ENCODE measurements at places on chromosomes 4 and X.
A peak's percentile ranks its signal among the peaks of the same experiment; 100 is the strongest.

- no peak overlapping the region for H3K27ac ChIP-seq
- no peak overlapping the region for H3K4me3 ChIP-seq
- no peaks in the 10 kb centered on the region for H3K27me3 ChIP-seq
Observed at GRCh38 chrX:65994519-65995506, 45.1 kb downstream of the VSIG4 start.

DNA sequence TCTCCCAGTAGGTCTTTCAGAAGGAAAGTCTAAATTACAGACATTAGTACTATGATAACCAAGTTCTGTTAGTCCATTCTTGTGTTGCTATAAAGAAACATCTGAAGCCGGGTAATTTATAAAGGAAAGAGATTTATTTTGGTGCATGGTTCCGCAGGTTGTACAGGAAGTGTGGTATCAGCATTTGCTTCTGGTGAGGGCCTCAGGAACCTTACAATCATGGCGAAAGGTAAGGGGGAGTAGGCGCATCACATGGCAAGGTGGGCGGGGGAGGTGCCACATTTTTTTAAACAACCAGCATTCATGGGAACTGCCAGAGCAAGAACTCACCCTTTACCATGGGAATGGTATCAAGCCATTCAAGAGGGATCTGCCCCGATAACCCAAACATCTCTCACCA, 26.2 kb upstream of the USP46 start:
- no peak overlapping the region for H3K27ac ChIP-seq
- no peaks in the 10 kb centered on the region for H3K36me3 ChIP-seq
- H3K4me3 ChIP-seq: no peak overlapping the region
- H3K27me3 ChIP-seq: no peaks in the 10 kb centered on the region
- no peaks in the 10 kb centered on the region for H3K4me1 ChIP-seq
- no peak for DNase-seq

DNA sequence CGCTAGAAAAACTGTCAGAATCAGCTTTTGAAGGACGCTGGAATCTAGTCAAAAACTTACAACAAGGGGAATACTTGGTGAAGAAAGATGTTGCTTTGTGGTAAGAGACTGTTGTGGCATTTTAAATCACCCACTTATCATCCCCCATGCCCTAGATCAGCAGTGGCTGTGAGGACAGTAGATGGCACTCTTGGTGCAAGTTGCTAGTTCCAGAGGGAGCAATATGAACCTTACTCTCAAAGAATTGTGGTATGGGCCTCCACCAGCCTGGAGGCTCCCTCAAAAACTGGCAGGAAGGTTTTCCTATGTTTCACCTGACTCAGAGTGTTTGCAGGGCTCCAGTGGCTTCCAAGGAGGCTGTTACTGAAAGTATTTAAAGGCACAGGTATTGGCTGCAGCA, 37.7 kb upstream of the SLC16A2 start:
- no peak overlapping the region for H3K4me3 ChIP-seq
- no peak overlapping the region for H3K27ac ChIP-seq
- H3K4me1 ChIP-seq: no peaks in the 10 kb centered on the region
- H3K36me3 ChIP-seq: no peaks in the 10 kb centered on the region
- DNase-seq: peak; percentile 18

- H3K27ac ChIP-seq: no peak within 1 kb of the TSS
- no peaks in the 10 kb centered on the region for H3K36me3 ChIP-seq
- no peaks in the 10 kb centered on the region for H3K4me1 ChIP-seq
- no peak within 1 kb of the TSS for H3K4me3 ChIP-seq
- no peak for DNase-seq
Observed at GRCh38 chrX:1212532-1212931, at the start of gene CRLF2. TSS of gene CRLF2 (minus strand) at chrX:1212649. CDS start at chrX:1212634, 15 bp downstream.

GRCh38 chr4:178140326-178140915, 698.2 kb upstream of the AGA start:
- H3K36me3 ChIP-seq: no peaks in the 10 kb centered on the region
- H3K27ac ChIP-seq: no peak overlapping the region
- no peaks in the 10 kb centered on the region for H3K27me3 ChIP-seq
- no peak overlapping the region for H3K4me3 ChIP-seq
- no peaks in the 10 kb centered on the region for H3K4me1 ChIP-seq
- no peak for DNase-seq

DNA sequence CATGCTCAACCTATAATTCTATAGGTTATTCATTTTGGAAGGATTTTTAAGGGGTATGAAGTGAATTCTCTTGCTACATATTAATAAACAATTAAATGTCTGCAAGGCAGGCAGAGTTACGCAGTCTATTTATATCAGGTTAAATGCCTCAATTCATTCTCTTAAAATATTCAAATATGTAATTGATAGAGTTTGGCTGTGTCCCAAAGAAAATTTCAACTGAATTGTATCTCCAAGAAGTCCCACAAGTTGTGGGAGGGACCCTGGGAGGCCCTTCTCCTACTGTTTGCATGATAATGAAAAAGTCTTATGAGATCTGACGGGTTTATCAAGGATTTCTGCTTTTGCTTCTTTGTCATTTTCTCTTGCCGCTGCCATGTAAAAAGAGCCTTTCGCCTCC, 576.1 kb downstream of the TMA16 start:
- no peaks in the 10 kb centered on the region for H3K36me3 ChIP-seq
- H3K4me1 ChIP-seq: no peaks in the 10 kb centered on the region
- H3K4me3 ChIP-seq: no peak overlapping the region
- H3K27ac ChIP-seq: no peak overlapping the region
- DNase-seq: no peak

GRCh38 chrX:33817266-33817665, 314.8 kb downstream of the FAM47A start:
- no peaks in the 10 kb centered on the region for H3K36me3 ChIP-seq
- no peak overlapping the region for H3K4me3 ChIP-seq
- DNase-seq: no peak

DNA sequence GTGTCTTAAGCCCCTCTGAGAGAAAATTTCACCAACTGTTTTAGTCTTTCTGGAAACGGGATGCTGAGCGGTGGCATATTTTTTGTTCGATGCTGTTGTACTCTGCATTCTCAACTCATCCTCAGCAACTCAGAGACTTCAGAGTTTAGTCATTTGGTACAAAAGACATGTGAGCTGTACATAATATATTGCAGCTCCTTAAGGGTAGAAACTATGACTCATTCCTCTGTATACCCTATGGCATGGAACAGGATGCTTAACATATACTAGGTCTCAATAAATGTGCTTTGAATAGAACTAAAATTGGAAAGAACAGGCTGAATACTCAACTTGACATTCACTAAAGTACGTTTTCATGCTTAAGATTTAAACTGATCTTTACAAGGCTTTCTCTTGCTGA, 130.5 kb upstream of the SLITRK2 start:
- H3K4me3 ChIP-seq: no peak overlapping the region
- no peak overlapping the region for H3K27ac ChIP-seq
- H3K27me3 ChIP-seq: no peaks in the 10 kb centered on the region
- no peaks in the 10 kb centered on the region for H3K4me1 ChIP-seq
- no peak for DNase-seq
- no peaks in the 10 kb centered on the region for H3K36me3 ChIP-seq

Data from iPS DF 6.9 (cell line).